ENCODE measurements at places on chromosomes 16 and 17.

DNA sequence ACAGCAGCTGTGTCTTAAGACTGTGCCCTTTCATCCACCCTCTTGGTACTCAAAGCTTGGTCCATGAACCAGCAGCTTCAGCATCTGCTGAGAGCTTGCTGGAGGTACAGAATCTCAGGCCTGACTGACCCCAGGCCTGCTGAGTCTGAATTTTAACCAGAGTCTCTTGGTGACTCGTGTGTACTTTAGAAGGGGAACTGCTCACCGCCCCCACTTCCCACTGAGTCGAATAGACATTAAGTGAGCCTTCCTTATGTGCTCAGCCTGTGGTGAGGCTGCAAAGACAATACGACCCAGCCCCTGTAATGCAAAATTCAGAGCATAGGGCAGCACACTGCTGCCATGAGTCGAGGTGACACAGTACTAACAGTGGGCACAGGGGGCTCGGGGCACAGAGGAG is 662.8 kb downstream of the WWOX start:
- DNase-seq = no peak

DNA sequence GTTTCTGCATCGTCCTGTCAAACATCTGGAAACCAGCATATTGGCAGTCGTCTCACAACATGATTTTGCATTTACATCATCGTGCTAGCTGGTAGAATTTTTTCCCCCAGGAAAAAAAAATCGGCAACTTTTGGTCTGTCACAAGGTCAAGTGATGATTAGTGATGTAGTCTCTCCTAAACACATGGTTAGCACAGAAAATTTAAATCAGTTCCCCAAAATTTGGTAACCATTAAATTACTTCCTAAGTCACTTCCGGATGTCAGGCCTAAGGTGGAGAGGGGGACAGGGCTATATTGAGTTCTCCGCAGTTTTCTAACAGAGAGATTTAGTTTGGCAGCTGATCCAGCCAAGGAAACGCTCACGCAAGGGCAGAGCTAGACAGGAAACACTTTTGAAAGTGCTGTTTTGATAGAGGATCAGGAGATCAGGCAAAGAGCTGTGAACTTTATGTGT is 271.0 kb upstream of the TBX2 start:
- no peak for DNase-seq

DNA sequence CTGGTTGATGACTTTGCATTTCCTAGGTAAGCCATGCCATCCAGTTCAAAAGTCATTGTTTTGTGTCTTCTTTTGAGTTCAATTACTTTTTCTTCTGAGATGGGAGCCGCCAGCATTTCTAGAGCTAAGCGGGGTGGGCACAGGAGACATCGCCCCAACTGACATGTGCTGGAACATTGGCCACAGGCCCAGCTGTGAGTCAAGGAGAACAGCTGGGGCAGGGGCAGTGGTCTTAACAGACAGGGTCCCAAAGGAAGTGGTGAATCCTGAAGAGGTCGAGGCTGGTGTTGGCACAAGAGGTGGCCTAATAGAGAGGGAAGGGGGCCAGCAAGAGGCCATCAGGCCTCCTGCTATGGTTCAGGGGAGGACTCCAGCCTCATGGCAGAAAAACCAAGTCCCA is 17.1 kb downstream of the RAB11FIP4 start:
- DNase-seq = no peak

DNA sequence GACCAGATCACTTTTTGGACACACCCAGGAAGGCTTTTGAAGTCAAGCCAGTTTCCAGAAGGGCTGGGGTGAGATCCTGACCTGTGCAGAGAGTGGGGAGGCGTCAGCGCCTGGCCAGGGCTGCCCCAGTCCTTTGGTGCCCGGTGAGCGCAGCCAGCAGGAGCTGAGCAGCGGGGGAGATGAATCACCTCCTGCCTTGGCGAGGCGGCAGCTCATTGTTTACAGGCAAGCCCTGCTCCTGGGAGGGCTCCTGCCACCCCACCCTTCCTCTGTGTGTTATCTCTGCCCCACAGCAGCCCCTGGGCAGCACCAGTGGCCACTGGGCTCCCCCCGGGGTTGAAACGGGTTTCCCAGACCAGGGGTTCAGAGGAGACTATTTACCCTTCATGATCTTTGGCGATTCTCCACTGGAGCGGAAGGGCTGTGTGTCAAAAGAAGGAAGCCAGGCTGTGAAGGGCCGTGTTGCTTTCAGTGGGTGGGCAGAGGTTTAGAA is 14.1 kb upstream of the ITGB4 start:
- DNase-seq = no peak

GRCh38 chr17:28950017-28950751 is 1.1 kb downstream of the PHF12 start:
- DNase-seq = no peak

DNA sequence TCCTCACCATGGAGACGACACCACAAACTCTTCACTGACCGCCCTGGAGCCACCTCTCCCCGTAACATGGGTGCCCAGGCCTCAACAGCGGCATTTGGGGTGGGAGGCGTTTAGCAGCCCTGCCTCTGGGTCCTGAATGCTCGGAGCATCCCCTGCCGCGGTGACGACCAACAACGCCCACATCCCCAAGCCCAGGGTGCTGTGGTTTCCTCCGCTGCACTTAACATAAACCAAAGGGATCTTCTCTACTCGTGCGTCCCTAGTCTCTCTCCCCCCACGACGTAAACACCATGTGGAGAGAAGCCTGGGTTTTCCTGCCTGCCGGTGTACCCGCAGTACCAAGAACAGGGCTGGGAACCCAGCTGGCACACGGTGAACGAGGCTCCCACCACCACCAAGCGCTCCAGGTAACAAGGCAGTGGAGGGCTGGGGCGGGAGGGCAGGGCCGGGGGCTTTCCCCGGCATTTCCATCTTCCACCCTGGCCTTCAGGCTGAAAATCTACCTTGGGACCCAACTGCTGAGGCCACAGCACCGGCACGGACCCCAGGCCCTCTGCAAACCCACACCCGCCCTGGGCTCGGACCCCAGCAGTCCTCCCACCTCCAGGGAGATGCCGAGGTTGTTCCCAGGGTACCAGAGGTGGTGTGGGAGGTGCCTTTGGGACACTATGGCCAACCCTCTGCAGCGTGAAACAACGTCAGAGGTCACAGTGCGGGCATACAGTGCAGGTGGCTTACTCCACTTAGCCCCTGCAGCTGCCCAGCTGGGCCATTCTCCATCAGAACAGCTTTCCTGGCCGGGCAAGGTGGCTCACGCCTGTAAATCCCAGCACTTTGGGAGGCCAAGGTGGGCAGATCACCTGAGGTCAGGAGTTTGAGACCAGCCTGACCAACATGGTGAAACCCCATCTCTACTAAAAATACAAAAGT is 54.3 kb downstream of the TIMM22 start:
- no peak for DNase-seq

- no peak for DNase-seq
Measured at GRCh38 chr16:67805718-67806427, 487 bp downstream of the RANBP10 start.

- DNase-seq = no peak
Measured at GRCh38 chr16:67216612-67217490, 10.1 kb upstream of the TMEM208 start.

- no peak for DNase-seq
Measured at GRCh38 chr16:9864461-9864860, 317.8 kb downstream of the GRIN2A start.

GRCh38 chr16:29761882-29762281 is 16.1 kb upstream of the C16orf54 start:
- no peak for DNase-seq

- no peak for DNase-seq
Measured at GRCh38 chr17:69749911-69750310, 325.1 kb upstream of the KCNJ16 start.

All from AG04450 (cell line).